ENCODE measurements at places on chromosomes 12 and 14.

GRCh38 chr14:90536092-90536491 lies 139.3 kb downstream of the CALM1 start:
- no peak for DNase-seq

- no peak for DNase-seq
These were observed 27.0 kb downstream of the SINHCAF start for GRCh38 chr12:31298922-31299321.

DNA sequence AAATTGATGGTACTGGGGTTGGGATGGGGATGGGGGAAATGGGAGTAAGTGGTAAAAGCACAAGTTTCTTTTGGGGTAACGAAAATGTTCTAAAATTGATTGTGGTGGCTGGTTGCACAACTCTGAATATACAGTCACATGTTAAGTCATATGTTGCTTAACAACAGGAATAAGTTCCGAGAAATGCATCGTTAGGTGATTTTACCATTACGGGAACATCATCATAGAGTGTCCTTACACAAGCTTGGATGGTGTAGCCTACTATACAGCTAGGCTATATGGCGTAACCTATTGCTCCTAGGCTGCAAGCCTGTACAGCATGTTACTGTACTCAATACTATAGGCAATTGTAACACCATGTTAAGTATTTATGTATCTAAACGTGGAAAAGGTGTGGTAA lies 31.0 kb downstream of the ITGA7 start:
- DNase-seq, result no peak

DNA sequence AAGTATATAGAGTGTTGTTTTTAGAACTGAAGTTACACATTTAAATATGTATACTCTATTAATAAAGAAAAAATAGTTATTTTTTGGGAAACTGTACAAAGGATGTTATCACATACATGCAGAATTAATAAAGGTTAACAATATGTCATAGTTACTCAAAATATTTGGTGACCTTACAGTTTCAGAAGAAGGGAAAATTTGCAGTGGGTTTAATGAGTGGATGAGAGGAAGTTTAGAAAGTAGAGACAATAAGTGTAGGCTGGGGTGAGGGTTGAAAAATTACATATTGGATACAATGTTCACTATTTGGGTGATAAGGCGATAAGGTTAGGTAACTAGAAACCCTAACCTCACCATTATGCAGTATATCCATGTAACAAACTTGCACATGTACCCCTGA lies 13.5 kb downstream of the WNK1 start:
- DNase-seq, result no peak

- no peak for DNase-seq
These were observed 42.7 kb downstream of the GTF2A1 start for GRCh38 chr14:81178063-81178462.

- DNase-seq, result peak; percentile 80
These were observed 189.7 kb downstream of the ETV6 start for GRCh38 chr12:11839091-11839641.

- DNase-seq, result no peak
These were observed 14.0 kb downstream of the TMEM30B start for GRCh38 chr14:61266891-61267740.

- peak; percentile 86 for DNase-seq
These were observed 203.3 kb downstream of the NAV3 start for GRCh38 chr12:78034025-78034424.

GRCh38 chr12:105562199-105562971 lies 231.9 kb downstream of the C12orf75 start:
- peak; percentile 81 for DNase-seq

DNA sequence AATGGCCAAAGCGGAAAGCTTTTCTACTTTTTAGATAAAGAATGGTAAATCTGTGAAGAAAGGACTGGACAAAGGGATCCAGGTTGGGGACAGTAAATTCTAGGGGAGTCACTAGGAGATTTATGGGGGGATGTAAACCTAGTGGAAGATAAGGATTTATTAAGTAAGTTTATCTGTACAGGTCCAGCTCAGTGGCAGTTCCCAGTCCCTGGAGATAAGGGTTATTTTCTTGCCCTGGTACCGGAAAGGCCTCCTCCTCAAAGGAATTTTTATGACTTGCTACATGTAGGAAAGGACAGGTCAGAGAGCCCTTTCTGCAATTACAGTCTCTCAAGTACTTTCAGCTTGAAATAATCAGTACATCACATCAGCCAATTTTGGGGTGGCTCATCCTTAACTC lies 72.6 kb upstream of the BICD1 start:
- no peak for DNase-seq

DNA sequence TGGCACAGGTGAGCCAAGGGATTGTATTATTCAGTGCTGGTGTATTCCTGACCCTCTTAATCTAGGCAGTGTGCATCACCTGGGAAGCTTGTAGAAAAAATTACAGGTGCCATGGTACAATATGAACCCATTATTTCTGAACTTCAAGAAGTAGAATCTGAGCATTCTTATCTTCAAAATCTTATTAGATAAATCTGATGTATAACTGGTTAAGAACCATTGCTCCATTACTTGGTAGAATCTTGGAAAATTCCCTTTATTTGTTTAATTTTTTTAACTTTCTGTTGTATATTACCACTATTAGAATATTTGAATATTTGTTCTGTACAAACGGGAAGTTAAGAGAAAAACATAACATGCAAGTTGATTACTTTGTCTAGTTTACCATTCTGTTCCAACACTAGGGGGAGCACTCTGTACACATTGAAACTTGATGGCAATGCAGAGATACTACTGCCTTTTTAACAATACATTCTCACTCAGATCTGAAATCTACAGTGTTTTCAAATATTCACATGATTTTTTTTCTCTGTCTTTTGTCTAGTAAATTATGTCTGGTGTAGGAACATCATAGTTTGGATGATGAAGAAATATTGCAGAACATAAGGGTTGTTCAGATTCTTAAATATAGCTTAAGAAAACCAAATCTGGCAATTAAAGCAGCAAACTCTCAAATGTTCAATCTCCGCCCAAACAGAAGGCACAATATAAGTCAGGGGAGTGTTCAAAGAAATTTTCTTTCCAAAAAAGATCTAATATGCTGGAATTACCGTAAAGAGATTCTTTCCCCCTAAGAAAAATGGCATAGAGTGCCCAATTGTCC lies 196.6 kb downstream of the PCNX1 start:
- peak; percentile 86 for DNase-seq

DNA sequence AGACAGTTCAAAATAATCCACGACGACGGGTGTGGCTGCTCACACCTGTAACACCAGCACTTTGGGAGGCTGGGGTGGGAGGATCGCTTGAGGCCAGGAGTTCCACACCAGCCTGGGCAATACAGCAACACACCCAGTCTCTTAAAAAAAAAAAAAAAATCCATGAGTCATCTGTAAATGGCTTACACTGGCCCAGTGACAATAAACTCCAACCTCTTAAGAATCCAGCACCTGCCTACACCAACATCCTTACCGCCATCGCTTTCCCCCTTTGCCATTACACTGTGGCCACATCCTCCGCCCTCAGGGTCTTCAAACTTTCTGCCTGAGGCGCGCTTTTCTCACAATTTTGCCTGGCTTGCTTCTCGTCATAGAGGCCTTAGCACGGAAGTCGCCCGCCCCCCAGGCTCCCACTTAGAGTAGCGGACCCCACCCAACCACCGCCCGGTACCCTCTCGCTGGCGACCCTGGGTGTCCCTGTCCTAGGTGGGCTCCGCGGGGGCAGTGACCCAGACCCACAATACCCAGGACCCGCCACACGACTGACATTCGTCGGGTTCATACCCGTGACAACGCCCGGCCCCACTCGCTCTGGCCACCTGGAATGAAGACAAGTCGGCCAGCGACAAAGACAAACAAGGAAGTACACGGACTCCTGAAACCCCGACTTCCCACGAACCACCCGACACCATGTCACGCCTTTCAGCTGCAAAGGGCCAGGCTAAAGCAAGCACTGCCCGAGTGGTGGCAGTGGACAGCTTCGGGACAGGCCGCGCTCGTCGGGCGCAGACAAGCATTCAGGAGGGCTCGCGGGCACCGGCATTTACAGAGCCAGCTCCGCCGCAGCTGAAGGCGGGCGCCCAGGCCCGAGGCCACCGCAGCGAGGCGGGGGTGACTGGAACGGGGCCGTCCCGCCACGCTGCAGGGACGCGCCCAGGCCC lies 636 bp downstream of the GOLGA3 start:
- peak; percentile 87 for DNase-seq

- DNase-seq, result no peak
These were observed 55.1 kb downstream of the PPP1R36 start for GRCh38 chr14:64604881-64605280.

- no peak for DNase-seq
These were observed 746.4 kb upstream of the FLRT2 start for GRCh38 chr14:84783511-84783910.

DNA sequence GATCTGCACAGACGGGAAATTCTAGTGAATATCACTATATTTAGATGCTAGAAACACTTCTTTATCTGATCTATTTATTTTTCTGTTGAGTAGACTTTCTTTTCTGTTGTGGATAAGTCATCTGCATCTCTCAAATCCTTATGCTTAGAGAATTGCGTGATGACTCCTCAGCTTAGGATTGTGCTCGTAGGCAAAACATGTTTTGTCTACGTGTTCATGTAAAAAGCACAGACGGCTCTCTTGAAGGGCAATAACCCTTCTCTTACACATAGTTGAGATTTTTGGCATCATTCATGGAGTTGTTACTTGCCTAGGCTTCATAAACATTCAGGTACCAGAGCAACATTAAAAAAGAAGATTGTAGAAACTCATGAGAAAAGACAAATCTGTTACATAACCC lies 18.6 kb downstream of the PPFIBP1 start:
- DNase-seq, result peak; percentile 94

DNA sequence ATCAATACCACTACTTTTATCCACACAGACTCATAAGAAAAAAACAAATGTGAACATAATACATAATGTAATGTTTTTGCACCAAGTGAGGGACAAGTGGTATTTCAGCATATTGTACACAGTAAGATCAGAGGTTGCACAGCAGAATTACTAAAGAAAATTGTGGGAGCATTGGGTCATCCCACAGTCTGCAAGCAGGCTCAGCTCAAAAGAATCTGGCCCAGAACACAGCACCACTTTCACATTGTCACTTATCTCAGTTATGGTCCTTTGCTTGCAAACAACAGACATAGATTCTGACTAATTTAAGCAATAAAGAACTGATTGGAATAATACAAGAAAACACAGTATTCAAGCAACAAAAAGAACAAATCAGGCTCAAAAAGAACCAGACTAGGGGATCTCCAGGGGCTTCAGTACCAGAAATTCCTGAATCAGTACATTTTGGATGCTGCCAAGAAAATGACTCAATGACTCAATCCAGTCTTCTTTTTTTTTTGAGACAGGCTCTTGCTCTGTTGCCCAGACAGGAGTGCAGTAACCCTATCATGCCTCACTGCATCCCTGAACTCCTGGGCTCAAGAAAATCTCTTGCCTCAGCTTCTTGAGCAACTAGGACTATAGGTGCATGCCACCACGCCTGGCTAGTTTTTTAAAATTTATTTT lies 42.9 kb upstream of the EEA1 start:
- peak; percentile 94 for DNase-seq

DNA sequence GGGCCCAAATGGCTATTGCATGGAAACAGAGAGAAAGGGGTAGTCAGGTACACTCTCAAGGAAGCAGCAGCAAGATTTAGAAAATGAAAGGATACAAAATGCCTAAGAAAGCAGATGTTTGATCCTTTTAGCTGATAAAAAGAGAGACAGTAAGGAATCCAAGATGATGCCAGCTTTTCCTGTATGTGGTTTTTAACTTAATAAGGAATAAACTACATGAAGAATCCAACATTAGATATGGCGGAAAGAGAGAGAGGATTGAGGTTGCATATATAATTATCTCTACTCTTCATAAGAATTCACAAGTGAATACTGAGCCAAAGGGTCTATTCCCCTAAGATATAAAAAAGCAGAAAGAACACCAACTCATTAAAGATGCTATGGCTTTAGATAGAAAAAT lies 11.6 kb downstream of the TMED10 start:
- DNase-seq, result no peak

GRCh38 chr12:6234214-6234613 lies 34.0 kb downstream of the CD9 start:
- DNase-seq, result peak; percentile 67

DNA sequence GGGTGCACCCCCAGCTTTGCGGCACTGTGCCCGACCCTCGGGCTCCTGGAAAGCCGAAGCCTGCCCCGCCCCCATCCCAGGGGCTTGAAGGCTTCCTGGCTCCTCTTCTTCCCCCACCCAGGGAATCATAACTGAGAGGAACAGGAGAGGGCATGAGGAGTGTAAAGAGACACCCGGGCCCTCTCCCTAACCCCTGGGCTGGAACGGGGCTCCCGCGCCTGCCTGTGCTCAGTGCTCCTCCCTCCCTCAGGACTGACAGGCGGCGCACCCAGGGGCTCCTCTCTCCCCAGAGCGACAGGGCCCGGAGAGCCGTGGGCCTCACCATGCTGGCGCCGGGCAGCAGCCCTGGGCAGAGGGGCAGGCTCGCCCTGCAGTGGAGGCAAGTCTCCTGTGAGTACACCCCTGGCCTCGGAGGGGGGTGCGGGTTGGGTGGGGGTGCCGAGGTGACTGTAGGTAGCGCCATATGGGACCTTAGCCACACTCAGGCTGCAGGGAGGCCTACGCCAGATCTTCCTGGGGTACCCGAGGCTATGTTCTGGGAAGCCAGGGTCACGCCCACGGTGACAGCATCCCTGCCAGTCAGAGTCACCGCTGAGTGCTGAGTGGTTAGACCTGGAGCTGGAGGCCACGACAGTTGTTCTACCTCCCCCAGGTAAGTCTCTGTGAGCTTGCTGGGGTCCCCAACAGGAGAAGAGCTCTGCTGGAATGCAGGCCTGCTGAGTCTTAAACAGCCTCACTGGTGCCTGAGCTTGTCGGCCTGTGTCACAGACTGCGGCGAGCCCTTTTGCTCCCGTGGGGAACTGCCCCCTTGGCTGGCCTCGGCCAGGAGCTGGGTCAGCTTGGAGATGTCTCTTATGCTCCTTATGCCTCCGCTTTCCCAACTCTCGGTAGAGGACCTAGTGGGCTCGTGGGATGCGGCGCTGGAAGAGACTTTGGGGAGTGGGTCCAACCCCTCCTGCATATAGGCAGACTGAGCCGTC lies 7.8 kb downstream of the LRTM2 start:
- no peak for DNase-seq

- DNase-seq, result no peak
These were observed 292.4 kb downstream of the SYT1 start for GRCh38 chr12:79156846-79157463.

DNA sequence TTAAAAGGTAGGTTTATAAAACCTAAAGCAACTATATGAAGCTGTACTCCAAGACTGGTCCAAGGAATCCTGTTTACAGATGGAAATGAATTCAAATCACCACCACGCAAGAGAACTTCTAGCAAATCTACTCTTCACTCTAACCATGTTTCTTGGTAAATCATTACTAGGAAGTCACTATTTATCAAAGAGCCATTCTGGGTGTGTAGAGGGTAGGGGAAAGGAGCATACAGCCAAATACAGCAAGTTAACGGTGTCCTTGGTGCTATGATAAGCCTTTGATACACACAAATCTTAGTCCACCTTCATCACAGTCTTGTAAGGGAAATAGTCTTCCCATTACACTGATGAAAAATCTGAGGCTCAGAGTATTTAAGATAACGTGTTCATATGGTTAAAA lies 16.8 kb downstream of the NIN start:
- no peak for DNase-seq

Data from cardiac fibroblast (primary cell).